Activated naive CD4-positive, alpha-beta T cell treated with anti-CD3 and anti-CD28 coated beads, Interleukin-2, amount 50 U/mL, for 16 hours (primary cell): ENCODE measurements at places on chromosomes 7 and 10.

GRCh38 chr10:104650072-104650471 lies 9.0 kb downstream of the SORCS3 start:
- no peak for DNase-seq

GRCh38 chr10:61742812-61743211 lies 80.1 kb downstream of the CABCOCO1 start:
- no peak for DNase-seq

DNA sequence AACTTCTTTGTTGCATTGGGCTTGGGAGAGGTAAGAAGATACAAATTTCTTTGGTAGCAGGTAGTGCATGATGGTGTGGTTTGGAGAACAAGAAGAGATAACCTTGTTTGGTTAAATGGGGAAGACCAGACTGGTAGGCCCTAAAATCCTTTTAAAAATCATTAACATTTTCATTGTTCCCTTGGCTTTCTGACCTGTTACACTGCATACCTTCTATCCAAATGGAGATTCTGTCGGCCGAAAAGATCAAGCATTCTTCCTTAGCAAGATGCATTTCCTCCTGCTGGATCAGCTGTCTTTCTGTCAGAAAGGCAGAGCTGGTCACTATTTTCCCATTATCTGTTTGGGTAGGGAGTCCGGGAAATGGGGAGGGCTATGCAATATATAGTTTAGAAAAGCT lies 33.7 kb downstream of the AGK start:
- DNase-seq = no peak

GRCh38 chr10:51433949-51434475 lies 265.4 kb downstream of the CSTF2T start:
- no peak for DNase-seq

DNA sequence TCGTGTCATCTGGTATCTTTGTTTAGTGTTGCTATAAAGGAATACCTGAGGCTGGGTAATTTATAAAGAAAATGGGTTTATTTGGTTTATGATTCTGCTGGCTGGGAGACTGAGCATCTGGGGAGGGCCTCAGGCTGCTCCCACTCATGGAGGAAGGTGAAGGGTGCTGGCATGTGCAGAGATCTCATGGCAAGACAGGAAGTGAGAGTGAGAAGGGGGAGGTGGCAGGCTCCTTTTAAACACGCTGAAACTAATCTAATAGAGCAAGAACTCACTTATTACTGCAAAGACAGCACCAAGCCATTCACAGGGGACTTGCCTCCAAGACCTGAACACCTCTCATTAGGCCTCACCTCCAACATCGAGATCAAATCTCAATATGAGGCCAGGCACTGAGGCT lies 11.3 kb downstream of the OIT3 start:
- DNase-seq = no peak

GRCh38 chr7:99493823-99494222 lies 6.3 kb downstream of the ZNF394 start:
- no peak for DNase-seq
